ENCODE measurements at places on chromosomes 3 and 15.

- no peak for DNase-seq
Measured at GRCh38 chr3:195458316-195458717, 15.5 kb upstream of the ACAP2 start.

- no peak for DNase-seq
Measured at GRCh38 chr3:61734749-61735686, 173.6 kb downstream of the PTPRG start.

DNA sequence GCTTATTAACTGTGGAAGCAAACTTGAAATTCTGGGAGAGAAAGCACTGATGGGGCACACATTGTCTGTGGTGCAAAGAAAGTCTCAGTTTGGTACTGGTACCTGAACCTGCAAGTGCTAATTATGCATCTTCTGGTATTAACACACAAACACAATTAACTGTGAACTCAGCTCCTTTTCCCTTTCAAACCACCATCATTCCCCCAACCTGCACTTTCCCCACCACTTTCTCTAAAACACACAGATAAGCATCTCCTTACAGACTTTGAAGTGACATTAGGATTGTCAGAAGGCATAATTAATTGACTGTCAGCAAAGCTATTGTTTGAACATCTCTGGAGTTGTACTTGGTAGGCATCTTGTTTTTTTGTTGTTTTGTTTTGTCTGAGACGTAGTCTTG is 452.2 kb upstream of the TPRG1 start:
- no peak for DNase-seq

GRCh38 chr15:80776420-80777045 is 2.6 kb upstream of the CEMIP start:
- peak; percentile 68 for DNase-seq

- no peak for DNase-seq
Measured at GRCh38 chr3:43094851-43095250, 11.0 kb downstream of the POMGNT2 start.

DNA sequence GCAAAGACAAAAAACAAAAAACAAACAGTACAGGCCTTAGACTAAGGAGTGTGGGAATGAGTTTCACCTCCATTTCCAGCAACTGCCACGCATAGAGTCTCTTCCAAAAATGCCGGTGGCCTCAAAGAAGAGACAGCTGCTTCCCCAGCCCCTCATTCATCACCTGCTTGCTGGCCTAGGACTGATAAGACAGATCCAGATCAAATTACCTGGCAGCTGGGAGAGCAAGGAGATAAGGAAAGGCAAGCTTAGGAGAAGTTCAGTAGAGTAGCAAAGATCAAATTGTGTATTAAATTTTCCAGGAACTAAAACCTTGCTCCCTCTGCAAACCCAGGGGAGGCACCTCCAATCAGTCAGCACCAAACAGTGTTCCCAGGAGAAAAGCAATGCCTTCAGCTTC is 325.8 kb upstream of the CTNNB1 start:
- no peak for DNase-seq

DNA sequence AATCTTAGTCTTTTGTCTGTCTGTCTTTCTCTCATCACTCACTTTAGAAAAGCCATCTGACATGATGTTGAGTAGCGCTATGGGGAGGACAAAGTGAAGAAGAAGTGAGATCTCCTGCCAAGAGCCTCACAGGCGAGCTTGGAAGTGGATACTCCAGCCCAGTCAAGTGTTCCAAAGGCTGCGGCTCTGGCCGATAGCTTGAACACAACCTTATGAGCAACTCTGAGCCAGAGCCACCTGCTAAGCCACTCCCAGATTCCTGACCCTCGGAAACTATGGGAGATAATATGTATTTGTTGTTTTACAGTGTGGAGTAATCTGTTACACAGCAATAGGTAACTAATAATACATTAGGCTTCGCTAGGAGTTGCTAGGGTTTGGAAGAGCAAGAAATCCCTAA is 76.2 kb downstream of the MB21D2 start:
- DNase-seq, result no peak

- DNase-seq, result no peak
Measured at GRCh38 chr3:117567382-117567781, 857.8 kb downstream of the TUSC7 start.

DNA sequence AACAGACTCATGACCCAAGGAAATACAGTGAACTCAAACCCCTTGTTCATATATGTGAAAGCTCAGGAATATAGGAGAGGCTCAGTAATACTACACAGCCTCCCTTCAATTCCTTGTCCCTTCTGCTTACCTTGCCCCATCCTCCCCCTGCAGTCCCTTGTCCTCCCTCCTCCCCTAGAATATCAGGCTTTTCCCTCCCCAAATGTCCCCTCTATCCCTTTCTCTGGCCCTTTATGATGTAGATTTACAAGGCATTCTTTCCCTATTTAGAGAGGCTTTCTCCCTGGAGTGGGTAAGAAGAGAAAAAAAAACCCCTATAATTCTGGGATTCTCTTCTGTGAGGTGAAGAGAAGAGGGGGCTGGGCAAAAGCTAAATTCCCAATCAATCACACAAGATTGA is 64.9 kb upstream of the KBTBD8 start:
- no peak for DNase-seq

DNA sequence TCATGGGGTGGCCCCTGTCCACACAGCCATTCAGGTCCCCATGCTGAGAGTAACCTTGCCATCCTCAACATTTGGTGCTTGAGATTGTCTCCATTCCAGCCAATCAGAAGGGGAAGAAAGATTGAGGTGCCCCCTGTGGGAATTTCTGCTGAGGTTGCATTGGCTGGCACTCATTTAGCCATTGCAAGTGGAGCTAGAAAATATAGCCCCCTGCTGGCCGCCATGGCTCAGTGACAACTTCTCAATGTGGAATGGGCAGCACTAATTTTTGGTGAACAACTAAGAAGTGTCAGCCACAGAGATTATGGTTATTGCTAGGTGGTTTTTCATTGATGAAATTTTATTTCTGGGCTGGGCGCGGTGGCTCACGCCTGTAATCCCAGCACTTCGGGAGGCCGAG is 22.0 kb downstream of the COL6A6 start:
- peak; percentile 48 for DNase-seq

DNA sequence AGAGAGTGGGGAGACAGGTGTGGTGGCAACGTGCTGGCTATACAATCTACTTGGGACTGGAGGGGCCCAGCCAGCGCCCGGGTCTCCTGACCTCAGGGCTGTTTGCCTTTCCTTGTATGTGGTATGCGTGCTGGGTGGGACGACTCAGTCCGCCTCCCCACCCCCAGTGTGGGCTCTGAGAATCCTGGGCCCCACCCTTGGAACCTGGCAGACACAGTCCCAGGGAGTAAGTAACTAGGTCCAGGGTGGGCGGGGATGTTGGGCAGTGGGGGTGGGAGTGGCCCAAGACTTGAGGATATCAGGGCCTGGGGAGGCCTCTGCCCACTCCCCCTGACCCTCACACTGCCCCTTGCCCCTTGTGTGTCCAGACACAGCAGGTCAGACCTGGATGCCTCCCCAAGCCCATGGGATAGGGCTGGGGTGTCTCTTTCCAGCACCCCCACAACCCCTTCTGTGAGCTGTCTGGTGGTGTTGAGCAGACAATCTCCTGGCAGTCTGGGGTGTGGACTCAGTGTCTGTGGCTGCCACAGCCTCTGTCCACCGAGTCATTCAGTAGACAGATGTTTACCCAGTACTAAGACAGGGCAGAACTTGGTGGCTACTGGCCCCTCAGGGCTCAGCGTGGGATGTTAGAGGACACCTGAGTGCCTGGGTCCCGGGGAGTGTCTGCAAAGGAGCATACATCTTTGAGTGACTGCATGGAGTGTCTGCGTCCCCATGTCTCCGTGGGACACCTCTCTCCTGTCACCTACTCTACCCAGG is 1.3 kb downstream of the CHST13 start:
- DNase-seq, result no peak

GRCh38 chr15:50234764-50235163 is 30.8 kb downstream of the HDC start:
- no peak for DNase-seq

DNA sequence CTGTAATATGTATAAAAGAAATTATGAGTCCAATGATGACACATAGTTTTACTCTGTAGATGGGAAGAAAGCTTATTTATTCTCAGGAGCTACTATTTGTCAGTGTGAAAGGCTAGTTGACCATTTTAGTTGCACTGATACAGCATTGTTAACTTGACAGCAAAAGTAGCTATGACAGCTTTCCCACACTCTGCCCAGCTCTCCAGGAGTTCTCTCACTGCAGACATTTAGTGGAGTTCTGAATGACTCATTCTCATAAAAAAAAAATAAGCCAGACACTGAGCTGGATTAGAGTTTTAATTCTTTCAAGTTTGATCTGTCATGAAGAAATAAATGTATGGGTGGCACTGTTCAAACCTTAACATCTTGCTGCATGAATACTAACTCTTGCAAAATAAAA is 77.2 kb upstream of the CFAP20DC start:
- no peak for DNase-seq

- DNase-seq, result no peak
Measured at GRCh38 chr3:4680227-4680691, 187.1 kb downstream of the ITPR1 start.

DNA sequence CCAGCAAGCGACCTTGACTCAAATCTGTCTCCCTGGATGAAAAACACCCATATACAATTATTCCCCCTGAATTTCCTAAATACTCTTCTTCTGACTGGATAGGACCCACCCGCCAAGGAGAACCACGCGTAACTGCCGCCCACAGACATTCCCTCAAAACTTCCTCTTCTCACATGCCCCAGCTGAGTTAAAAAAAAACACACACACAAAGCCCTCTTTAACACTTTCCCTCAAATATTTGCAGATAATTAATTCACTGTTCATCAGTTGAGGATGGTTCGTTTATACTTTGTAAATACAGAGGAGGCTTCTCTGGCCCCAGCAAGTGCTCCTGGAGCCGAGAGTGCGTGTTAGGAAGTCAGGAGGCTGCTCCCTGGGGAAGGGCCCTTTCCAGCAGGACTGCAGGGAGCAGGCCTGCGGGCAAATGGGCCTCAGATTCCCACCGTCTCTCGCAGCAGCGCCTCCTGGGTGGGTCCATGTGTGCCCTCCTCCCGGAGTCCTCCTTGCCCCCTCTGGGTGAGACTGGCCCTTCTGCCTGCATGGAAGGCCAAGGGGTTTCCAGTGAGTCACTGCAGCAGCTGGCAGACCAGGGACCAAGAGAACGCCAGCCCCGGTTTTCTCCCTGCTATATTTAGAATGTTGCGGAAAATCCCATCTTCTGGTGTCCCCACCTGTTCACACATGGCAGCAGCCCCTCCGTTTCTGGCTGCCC is 46.8 kb downstream of the MGLL start:
- DNase-seq, result peak; percentile 71

DNA sequence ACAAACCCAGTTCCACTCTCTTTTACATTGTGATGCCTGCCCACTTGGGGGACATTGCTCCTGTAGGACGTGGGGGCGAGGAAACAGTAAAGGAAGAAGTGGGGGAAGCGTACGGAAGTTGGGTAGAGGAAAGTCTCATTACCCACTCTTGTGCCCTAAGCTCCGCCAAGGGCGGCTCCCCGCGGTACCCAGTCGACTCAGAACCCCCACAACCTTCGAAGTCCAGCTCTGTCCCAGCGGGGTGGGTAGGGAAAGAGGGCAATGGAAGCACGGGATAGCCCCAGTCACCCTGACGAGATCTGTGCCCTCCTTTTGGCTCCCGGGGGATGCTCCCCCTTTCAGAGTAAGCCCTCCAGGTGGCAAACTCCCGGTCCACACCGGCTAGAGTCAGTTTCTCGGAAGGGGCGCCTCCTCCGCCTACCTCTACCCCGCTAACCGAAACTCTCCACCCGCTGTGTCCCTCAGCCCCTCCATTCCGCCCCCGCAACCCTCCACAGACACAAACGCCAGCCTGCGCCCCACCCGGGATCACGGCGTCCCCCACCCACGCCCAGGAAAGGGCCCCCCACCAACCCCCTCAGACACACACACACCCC is 527 bp downstream of the CSNK1G1 start:
- DNase-seq, result no peak

- DNase-seq, result peak; percentile 31
Measured at GRCh38 chr3:66138336-66139313, 82.2 kb upstream of the SLC25A26 start.

DNA sequence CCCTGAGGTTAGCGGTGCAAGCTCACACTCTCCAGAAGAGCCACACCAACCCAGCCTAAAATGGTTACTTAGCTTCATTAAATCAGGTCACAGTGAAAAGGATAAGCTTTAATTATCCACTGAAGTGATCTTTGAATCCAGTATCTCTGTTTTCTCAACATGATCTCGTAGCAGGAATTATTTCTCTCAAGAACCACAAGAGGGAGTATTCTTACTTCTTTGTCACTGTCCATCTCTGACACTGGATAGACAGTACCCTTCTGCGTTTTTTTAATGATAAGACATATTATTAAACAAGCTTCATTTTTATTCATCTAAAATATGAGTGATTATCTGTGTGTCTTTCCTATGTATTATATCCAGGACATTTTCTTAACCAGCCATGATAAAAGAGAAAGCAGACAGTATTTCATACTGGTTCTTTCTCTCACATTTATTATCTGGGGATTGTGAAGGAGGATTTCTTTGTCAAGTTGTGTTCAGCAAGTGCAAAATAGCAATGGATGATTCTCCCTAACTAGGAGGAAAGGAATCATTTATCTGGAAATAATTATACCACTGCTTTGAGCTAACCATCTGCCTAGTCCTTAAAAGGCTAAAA is 105.4 kb upstream of the CCDC54 start:
- peak; percentile 47 for DNase-seq

- no peak for DNase-seq
Measured at GRCh38 chr3:15403495-15403894, 23.8 kb downstream of the METTL6 start.

GRCh38 chr3:133674290-133674919 is 12.7 kb upstream of the TOPBP1 start:
- DNase-seq, result no peak

GRCh38 chr3:22292681-22293080 is 541.7 kb upstream of the ZNF385D start:
- no peak for DNase-seq

- DNase-seq, result peak; percentile 39
Measured at GRCh38 chr3:144119633-144120032, 148.0 kb downstream of the DIPK2A start.

GRCh38 chr15:92817339-92817886 is 82.7 kb upstream of the CHD2 start:
- no peak for DNase-seq

DNA sequence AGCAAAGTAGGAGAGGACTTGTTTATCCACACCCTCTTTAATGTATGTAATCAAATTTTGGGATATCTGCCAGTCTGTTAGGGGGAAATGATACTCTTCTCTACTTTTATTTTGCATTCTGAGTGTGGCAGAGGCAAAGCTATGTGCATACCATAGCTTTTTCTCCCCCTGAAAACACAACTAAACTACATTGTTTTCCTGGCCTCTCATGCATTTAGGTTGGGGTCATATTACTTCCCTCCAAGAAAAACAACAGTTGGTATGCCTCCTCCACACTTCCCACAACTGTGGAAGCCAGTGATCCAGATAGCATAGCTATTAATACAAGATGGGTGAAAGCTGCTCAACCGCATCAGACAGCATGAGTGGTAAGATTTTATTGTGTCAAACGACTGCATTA is 6.9 kb downstream of the RPL15 start:
- DNase-seq, result no peak

GRCh38 chr3:111668888-111669488 is 73.8 kb upstream of the ZBED2 start:
- DNase-seq, result peak; percentile 77

GRCh38 chr15:25903024-25903581 is 40.0 kb upstream of the ATP10A start:
- no peak for DNase-seq

- no peak for DNase-seq
Measured at GRCh38 chr3:172098698-172099494, 59.5 kb downstream of the FNDC3B start.
